ENCODE measurements at places on chromosomes 4 and X.

- DNase-seq = no peak
Observed at GRCh38 chrX:133171962-133172708, 46.0 kb downstream of the TFDP3 start.

- peak; percentile 35 for DNase-seq
Observed at GRCh38 chr4:22515145-22515887, 550 bp downstream of the ADGRA3 start.

DNA sequence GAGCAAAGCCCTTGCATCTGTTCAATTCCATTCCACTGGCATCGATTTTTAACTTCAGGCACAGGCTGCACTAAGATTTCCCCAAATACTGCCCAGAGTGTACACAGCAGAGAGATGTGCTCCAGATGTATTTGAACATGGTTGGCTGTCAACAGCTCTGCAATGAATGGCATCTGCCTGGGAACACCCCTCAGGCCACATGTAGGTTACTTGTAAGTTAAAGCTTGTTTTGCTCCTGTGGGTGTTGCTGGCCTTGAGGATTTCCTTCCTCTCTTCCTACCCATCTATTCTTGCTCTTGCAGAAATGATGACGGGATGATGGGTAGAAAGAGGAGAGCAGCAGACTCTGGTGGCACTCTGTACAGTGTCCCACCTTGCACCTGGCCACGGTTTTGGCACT, 69.3 kb upstream of the HELT start:
- no peak for DNase-seq

DNA sequence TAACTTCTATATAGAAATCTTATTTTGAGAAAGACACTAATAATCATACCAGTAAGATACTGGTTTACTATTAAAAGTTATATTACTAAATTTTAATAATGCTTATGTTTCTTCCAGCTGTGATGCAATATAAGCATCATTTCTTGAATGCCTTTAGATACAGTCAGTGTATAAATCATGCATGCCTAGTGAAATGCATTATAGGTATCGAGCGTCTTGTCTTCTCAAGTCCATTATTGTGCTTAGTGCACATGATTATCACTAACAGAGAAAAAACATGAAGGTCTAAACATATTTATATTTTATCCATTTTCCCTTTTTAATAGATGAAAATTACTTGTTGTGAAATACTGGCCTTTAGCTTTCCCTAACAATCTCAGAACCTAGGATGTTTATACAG, 1021.5 kb upstream of the AGA start:
- no peak for DNase-seq

DNA sequence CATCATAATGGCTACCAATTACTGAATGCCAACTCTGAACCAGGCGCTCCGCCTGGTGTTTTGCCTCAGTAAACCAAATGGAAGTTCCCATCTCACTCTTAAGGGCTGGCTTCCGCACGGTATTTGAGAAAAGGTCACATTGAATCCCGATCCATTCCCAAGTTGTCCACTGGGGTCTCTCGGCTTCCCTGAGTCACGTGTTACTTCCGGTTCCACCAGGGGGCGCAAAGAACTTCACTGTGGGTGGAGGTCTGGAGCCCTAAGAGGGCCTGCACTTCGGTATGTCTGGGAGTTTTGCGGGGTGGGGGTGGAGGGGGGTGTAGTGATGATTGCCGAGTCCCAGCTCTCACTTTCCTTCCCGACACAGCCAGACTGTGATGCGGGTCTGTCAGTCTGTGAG, 13.4 kb upstream of the NHS start:
- DNase-seq = no peak

- no peak for DNase-seq
Observed at GRCh38 chr4:14934704-14935390, 67.4 kb upstream of the CPEB2 start.

DNA sequence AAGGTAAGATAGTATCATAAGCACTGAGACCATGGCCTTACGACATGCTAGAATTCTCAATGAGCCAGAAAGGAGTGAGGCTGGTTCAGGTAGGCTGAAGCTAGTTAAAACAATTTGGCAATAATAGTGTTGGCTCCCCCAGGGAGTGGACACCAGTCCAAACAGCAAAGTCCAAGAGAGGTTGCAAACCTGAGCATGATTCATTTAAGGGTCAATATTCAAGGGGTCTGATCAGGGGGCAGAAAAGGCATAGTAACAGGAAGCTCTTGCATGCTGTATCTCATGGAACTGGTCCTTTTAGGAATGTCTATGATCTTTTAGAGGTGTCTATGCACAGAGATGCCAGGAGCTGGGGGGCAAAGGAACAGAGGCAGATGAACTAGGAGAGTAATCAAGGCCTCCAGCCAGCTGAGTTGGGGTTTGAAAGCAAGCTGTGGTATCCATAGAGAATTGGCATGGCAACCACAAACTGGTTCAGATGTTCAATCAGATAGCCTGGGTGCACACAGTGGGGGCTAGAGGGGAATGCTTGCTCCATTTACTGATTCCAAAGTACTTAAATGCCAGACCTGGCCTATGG, 5.1 kb downstream of the GJB1 start:
- DNase-seq = no peak

- no peak for DNase-seq
Observed at GRCh38 chr4:141220271-141220670, 424 bp upstream of the ZNF330 start.

DNA sequence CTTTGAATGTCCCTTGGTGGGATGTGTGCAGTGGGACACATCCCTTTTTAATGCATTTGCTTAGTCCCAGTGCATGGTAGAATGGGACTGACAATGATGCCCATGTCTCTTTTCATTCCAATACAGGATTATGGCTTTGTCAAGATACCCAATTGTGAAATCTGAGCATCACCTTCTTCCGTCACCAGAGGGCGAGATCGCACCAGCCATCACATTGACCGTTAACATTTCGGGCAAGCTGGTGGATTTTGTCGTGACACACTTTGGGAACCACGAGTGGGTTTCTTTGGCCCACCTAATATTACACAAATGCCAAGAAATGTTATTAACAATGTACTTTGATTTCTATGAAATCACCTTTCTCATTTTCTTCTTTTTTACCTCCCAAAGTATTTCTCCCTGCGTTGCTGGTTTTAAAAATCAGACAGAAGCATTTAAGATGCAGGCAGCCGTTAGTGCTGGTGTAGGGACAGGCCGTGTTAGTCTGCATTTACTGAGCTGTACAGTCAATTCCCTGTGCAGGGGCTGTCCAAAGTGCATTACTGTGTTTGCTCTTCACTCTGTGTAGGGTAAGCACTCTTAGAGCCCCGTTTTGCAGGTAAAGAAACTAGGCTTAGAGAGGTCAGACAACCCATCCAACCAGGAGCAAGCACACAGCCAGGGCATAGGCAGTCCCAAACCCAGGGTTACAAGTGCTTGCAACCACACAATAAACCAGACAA, 46.5 kb downstream of the CWH43 start:
- no peak for DNase-seq

DNA sequence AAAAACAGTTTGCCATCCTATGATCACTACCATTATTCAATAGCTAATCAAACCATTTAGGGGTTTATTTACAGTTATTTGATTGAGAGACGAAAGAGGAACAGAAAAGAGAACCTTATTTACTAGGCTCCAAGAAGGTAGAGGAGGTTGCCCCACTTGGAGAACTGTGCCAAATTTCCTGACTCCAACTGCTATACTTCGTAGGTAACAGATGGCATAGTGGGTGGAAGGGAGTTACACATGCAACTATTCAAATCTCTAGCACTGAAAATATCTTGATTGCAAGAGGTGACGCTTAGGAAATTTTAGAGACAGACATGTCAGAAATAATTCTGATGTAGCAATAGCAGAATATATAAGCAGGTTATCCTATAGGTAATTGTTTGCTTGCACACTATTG, 38.0 kb upstream of the TMPRSS11F start:
- no peak for DNase-seq

DNA sequence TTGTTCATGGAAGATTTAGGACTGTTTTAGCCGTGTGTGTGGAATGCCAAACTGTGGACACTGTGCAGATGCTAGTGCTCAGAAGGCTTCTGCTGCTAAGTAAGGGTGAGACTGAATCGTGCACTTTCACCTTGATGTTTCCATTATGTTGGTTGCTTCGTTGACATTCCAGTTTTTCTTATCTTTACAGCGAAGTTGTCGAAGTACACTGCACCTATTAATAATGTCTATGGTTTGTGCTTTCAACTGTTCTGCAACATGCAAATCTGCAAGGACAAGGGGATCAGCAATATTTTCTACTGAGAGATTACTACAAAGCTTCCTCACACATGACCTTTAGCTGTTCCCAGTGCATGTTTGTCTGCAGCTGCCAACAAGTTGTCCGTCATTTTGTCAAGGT, 67.7 kb downstream of the UGT2A3 start:
- DNase-seq = no peak

- DNase-seq = no peak
Observed at GRCh38 chr4:147786531-147786930, 54.6 kb downstream of the ARHGAP10 start.

DNA sequence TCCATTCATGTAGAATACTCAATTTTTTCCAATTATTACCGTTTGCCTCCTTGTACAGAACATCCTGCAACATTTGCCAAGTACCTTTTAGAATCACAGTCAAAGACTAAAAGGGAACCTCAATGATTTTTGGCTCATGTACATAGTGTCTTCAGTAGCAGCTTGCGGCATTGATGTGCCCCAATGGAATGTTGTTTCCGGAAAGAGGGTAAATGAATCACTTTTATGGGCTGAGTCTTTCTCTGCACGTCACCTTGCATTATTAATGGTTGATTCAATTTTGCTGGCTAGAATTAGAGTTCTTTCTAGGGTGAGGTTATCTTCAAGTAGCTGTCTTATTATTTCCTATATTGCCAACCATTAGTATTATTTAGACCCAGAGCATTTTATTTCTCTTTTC, 116.9 kb upstream of the GABRA2 start:
- DNase-seq = no peak

DNA sequence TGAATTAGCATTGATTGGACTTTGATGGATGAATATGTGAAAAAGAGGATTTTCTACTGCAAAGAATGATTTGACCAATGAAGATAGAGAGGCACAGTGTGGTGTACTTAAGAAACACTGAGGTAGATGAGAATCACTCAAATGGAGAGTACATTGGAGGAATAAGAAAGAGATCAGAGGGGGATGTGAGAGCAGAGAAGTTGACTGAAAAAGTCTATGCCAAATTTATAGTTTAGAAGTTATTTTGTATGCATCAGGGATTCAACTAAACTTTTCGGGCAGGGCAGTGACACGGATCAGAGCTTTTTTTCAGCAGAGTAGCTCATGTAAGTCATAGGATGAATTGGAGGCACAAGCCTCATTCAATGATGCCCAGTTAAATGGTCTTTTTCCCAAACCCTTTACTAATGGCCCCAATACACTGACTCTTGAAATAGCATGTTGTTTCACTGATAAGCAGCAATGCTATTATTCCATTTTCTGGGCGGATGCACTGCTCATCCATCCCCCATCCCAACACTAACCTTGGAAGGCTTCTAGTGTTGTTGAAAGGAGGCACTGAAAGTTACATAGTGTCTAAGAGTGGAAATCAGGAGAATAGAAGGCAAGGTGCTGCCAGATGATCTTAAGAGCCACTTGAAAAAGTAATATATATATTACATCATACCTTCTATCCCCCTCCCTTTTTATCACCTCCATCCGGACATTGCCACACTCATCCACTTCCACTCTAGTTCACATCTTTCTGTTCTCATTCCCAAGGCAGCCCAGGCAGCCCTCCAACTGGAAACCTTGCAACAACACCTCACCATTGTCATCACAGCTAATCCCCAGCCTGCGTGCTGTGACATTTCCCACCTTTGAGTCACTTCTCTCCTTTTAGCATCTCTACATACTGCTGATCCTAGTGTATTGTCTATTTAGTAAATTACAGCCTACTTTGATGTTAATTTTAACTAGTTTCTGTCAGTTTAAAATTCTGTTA, 46.1 kb downstream of the ARHGAP24 start:
- DNase-seq = no peak

DNA sequence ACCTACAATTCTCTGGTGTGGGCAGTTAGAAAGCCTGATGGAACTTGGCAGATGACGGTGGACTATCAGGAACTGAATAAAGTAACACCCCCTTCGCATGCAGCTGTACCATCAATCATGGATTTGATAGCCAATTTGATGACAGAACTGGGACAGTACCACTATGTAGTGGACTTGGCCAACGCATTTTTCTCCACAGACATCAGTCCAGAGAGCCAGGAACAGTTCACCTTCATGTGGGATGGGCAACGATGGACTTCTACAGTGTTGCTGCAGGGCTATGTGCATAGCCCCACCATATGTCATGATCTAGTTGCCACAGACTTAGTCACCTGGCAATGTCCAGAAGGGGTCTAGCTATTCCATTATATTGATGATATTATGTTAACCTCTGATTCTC, 54.5 kb upstream of the CCDC149 start:
- no peak for DNase-seq

DNA sequence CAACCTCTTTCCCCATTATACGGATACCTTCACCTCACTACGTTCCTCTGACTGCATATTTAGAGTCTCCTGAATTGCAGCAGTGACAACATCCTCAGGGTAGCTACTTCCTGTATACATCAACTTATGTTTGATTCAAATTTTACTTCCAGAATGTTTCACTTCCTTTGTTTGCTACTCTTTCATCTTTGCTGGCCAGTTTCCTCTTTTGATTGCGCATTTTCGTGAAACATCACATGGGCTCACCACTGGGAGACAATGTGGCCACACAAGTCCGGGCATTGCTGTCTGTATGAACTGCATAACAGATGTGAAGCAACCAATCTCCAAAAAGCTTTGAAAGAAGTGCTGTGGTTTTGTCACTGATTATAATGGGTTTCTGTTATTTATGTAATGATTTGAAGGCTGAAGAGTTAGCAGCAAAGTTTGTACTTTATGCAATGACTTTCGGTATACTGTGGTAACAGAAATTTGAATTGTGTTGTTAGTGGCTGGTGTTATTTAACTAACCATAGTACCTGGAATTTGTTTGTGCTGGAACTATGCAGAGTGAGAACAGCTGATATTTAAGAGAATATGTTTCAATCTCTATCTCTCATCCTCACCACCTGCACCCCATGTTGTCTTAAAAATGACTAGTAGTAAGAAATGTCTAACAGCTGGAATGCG, 7.4 kb downstream of the SNCA start:
- no peak for DNase-seq

DNA sequence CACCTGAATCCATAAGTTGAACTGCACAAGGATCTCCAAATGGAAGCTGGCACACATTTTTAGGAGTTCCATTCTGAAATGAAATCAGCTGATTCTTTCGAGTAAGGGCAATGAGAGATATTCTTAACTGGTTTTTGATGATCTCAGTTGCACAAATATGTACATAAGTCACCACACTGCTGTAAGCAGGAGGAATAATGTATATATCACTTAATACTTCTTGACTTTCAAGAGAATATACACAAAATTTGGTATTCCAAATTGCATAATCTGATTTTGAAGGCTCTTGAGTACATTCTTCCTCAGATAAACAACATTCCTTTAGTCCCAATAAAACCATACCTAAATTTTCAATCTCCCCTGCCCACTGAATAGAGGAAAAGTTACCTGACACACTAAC, 8.2 kb downstream of the FANCB start:
- no peak for DNase-seq

DNA sequence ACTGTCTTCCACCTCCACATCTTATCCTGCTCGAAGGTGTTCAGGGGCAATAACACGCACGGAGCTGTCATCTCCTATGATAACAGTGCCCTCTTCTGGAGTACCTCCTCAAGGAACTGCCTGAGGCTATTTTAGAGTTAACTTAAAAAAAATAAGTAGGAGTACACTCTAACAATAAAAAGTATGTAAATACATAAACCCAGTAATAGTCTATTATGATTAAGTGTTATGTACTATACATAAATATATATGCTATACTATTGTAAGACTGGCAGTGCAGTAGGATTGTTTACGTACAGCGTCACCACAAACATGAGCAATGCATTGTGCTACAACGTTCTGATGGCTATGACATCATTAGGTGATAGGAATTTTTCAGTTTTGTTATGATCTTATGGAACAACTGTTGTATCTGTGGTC, 34.5 kb upstream of the TLR2 start:
- no peak for DNase-seq
